Inflammatory macrophage (primary cell): ENCODE measurements at places on chromosomes 11 and 22.

DNA sequence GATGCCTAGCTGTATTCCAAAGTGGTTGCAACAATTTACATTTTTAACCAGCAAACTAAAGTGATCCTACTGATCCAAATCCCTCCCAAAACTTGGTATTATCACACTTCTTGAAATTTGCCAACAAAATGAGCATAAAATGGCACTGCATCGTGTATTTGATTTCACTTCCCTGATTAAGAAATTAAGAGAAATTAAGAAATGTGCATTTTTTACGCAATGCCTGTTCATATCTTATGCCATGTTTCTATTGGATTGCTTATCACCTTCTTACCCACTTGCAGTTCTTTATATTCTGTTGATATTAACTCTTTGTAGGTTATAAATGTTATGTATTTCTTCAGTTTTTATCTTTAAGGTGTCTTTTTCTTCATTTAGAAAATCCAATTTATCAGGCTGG, 80.6 kb downstream of the DENND5A start:
- DNase-seq, result peak; percentile 79

- no peak for DNase-seq
These were observed 3.8 kb downstream of the CBLIF start for GRCh38 chr11:59841514-59841913.

- peak; percentile 53 for DNase-seq
These were observed 24.3 kb upstream of the PICK1 start for GRCh38 chr22:38032681-38033521.

GRCh38 chr11:16993495-16993894, 20.7 kb downstream of the PLEKHA7 start:
- no peak for DNase-seq

DNA sequence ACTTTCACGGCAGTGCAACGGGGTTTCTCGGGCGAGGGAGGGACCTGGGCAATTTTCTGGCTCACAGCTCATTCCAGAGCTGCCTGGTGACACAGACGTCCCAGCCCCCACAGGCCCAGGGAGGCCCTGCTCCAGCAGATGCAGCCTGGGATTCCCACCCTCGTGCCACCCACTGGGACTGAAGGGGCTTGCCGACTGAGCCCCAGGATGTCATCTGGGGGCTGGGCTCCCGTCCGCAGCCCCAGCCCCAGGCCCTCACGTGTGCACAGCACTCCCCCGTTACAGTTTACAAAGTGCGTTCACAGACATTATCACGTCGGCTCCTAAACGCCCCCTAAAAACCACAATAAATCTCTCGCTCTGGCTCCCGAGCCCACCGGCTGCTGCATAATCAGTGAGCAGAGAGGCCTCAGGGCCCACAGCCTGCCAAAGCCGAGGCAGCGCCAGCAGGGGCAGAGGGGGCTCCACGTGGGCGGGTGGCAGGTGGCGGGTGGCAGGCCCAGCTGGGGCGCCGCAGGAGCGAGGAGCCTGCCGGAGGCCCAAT, 76.9 kb upstream of the TCF20 start:
- DNase-seq, result no peak

DNA sequence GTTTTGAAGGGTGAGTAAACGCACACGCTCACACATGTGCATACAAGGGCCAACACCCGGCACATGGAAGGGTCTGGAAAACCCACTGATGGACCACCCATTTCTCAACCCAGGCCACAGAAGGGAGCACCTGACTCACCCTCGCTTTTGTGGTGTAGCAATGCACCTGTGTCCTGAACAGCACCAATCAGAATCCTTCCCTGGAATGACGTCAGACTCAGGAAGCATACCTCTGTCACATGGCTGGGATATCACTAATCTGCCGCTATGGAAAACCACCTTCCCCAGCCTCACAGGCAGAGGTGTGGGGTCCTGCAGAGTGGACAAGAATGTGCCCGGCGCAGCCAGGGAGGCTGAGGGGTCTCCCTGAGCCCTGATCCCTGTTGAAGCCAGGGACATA, 9.0 kb upstream of the OSM start:
- no peak for DNase-seq

DNA sequence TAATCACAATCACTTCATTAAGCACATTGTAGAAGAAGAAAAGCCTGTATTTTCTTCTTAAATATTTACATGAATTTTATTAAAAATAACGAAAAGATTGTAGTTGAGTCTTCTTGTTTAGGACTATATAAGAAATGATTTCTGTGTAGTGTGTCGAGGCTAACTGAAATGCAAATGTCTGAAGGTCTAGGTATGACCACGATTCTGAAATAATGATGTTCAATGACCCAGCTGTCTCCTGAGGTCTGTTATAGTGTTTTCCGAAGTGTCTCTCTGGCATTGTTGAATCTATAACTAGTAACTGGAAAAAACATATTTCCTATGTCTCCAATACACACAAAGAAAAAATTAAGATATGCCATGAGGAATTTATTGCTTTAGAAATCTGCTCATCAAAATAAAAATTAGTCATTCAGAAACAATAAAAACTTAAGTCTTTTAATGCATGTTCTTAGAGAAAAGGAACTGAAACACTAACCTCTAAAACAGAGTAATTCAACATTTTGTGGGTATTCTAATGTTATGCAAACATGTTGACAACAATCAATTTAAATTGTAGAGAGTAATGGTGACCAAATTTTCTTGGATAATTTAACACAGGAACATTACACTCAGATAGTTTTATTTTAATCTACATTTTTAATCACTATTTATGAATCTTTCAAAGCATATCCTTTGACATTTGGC, 55.0 kb downstream of the CASP12 start:
- peak; percentile 37 for DNase-seq

DNA sequence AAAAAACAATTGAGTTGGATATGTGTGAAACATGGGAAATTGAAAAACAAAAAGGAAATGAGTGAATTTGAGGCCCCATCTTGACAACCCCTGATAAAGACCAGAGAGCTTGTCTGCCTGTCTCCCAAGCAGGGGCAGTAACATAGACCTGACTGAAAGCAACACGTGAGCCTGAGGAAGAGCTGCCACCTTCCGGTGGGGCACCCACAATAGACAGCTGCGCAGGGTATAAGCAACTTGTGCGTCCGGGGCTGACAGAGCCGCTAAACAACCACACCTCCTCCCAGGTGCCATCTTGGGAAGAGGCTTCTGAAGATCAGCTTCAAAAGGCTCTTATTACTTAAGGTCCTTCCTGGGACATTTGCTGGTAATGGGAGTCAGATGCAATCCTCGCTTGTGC, 166.8 kb downstream of the NTM start:
- DNase-seq, result no peak

DNA sequence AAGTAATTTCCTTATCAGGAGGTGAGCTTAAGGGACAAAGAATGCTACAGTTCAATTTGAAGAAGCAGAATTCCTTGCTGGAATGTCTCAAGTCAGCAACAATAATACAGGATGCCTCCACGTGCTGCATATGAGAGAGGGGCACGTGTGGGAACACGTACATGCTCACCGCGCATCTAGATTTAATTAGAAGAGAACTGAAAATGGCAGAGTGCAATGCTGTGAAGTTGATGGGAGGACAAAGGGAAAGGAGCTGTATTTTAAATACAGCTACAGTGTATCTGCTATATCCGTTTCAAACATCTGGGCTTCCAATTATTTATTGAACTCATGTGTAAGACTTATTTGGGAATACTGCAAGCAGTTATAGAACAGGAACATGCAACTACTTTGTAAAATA, 328.7 kb downstream of the SOX6 start:
- no peak for DNase-seq

DNA sequence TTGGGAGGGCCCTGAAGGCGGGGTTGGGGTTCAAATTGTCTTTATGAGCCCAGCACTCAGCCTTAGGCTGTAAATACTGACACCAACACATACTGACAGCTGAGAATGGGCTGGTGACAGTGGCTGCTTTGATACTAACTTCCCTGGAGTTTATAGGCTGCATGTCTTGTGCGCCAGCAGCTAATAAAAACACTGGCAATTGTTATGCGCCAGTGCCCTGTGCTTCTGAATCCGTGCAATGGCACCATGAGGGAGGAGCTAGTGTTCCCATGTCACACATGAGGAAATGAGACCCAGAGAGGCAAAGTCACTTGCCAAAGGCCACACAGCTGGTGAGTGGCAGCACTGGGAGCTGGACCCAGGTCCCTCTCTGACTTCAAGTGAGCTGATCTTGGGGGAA, 23.8 kb downstream of the SHISAL1 start:
- no peak for DNase-seq

DNA sequence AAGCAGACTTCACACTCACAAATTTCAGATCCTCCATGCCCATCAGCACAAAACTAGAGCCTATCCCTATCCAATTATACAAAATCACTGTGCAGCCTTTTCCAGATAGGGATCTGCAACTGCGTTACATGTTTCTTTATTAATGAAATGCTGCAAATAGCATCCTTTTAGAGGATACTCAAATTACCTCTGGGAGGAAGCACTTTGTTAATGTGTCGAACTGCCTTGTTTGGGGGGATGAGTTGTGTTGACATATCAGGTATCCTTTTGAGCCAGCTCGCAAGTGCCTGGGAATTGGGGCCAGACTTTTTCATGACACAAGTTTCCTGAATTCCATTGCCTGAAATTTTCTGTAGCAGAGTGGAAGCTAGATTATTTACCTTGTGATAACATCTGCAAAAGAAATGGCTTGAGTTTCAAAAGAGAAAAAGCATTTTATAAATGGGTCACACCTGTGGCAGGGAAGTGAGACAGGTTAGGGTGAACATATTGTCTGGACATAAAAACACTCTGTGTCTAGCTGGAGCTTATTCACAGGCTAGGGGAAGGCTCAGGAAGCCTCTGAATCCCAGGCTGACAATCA, 299.1 kb upstream of the MTNR1B start:
- no peak for DNase-seq

- DNase-seq, result no peak
These were observed 13.7 kb downstream of the VSIG10L2 start for GRCh38 chr11:125959511-125959910.

- no peak for DNase-seq
These were observed 93.8 kb upstream of the TOP3B start for GRCh38 chr22:22076361-22076760.

DNA sequence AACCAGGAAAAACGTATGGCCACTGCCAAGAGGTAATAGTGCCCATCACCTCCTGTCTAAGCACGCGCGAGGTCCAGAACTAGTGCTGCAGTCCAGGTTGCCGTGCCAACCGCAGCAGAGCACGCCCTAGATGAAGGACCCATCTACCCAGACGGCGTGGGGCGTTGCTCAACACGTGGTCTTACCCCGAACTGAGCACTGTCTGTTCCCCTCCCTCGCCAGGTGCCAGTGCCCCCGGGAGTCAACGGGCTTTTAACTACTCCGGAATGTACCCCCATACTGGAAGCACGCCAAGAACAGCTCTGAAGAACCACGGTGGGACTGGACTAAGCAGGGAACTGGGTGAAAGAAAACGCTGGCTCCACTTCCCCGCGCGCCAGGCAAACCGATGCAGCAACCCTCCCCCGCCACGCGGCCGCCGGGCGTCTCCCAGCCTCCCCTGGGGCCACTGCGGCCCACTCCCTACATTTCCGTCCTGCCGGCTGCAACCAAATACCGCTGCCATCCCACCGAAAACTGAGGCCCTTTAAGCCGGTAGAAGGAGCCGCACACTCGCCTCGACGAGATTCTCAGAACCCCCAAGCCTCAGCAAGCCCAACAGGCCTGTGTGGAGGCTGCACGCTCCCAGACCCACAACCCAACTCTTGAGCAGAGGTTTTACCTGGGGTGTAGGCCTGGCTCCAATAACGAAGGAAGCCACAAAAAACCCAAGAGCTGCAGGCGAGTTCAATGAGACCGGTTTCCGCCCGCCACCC, at the start of gene HSPA8:
Gene HSPA8 (minus strand): TSS at position 734 of the 755 bp plus-strand sequence. CDS start 812 bp downstream, outside the sequence.
- peak; percentile 56 for DNase-seq

DNA sequence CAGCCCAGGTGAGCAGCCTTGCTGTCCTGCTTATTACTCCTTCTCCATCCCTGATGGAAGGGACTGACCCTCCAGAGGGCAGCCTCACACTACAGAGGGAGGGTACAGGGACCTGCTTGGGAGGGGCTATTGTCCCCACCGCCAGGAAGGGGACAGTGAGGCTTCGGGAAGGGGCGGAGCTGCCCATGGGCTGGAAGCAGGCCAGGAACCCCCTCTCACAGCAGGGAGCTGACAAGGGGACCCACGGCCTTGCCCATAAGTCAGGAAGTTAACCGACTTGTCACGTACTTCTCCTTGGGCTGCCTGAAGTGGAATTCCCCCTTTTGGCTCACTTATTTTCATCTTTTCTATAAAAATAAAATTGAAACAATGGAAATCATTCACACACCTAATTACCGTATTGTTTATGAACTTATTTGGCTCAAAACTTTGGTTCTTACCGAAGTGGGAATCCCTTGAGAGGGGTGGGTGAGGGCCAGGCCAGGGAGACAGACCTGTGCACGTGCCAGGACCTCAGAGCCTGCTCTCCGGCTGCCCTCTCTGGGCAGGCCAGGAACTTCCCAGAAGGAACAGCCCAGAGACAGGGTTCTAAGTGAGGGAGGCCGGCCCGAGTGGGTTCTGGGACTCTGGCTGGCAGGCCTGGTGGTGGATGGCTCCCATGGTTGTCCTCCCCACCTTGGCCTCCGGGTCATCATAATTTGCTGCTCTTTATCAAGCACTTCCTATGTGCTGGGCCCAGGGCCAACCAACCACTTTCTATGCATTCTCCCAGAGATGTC, 5.8 kb downstream of the MGAT3 start:
- DNase-seq, result peak; percentile 36

- no peak for DNase-seq
These were observed 166.7 kb downstream of the FAT3 start for GRCh38 chr11:92391364-92391763.

GRCh38 chr22:28231441-28231840, 312.4 kb upstream of the PITPNB start:
- no peak for DNase-seq

GRCh38 chr11:67364783-67365722, 8.3 kb downstream of the CLCF1 start:
- DNase-seq, result no peak

GRCh38 chr11:134413043-134413825, 1.2 kb upstream of the B3GAT1 start:
- no peak for DNase-seq

GRCh38 chr22:39519681-39520225, 609 bp upstream of the ATF4 start:
- DNase-seq, result peak; percentile 99

DNA sequence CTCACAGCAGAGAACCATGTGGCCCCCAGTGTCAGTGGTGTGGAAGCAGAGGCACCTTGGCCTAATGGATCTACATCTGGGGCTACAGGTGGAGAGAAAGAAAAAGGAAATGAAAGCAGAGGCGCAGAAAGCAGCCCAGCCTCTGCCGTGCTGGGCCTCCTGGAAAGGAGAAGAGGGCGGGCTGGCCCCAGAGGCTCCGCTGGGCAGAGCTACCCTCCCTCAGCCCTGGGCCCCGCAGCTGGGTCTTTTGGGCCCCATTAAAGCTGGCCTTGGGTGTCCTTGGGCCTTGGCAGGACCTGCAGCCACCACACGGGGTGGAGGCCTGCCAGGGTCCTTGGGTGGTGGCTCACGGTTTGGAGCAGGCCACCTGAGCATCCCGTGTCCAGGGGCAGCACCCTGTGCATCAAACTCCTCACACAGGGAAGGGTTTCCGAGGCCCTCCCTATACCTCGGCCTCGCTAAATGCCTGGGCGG, 31.6 kb upstream of the GAL start:
- DNase-seq, result no peak

GRCh38 chr11:11366793-11367192, 13.7 kb upstream of the CSNK2A3 start:
- DNase-seq, result no peak

- DNase-seq, result peak; percentile 22
These were observed 115.9 kb downstream of the C11orf65 start for GRCh38 chr11:108351468-108351867.

- DNase-seq, result peak; percentile 43
These were observed 22.4 kb downstream of the CCDC82 start for GRCh38 chr11:96367342-96367741.

- DNase-seq, result no peak
These were observed 135.9 kb downstream of the FDX1 start for GRCh38 chr11:110565357-110566336.
